Ecto neural progenitor cell (in vitro differentiated cells): ENCODE measurements at places on chromosomes 16 and 17.

GRCh38 chr17:8580952-8581658, 49.4 kb downstream of the MYH10 start:
- DNase-seq = no peak

GRCh38 chr17:72122765-72123529, 2.1 kb downstream of the SOX9 start:
- peak; percentile 82 for DNase-seq

- no peak for DNase-seq
These were observed 34.2 kb upstream of the ZFPM1 start for GRCh38 chr16:88418869-88419268.

GRCh38 chr16:55088098-55088497, 157.4 kb downstream of the IRX5 start:
- no peak for DNase-seq
